ENCODE measurements at places on chromosomes 4 and X.

GRCh38 chrX:2898846-2899512 is 30.2 kb downstream of the ARSD start:
- DNase-seq: no peak

DNA sequence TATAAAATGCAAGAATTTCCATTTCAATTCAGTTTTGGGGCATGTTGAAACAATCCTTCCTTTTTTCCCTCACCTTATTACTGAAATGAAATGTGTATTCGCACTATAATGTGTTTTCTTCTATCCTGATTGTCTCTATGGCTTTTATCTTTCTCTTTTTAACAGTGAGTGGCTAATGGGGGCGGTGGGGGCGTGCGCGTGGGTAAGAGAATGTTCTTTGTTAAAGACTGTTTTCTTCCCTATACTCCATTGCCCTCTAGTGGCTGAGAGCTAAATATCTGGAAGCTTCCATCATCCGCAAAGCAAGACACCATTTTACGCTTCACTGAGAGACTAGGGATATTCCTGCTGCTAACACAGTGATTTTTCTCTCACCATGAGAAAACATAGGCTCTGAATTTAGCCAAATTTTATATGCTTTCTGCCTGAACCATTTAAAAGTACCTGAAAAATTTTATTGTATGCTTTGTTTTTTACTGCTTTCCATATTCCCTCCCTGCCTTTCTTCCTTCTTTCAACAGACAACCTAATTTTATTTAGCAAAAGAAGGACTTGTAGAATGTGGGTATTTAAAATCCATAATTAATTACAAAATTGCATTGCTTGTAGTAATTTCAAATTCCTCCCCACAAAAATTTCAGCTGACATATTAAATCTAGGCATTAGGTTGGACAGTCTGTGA is 194.0 kb downstream of the GASK1B start:
- peak; percentile 28 for DNase-seq

GRCh38 chr4:177901786-177902185 is 459.5 kb upstream of the AGA start:
- DNase-seq: no peak

DNA sequence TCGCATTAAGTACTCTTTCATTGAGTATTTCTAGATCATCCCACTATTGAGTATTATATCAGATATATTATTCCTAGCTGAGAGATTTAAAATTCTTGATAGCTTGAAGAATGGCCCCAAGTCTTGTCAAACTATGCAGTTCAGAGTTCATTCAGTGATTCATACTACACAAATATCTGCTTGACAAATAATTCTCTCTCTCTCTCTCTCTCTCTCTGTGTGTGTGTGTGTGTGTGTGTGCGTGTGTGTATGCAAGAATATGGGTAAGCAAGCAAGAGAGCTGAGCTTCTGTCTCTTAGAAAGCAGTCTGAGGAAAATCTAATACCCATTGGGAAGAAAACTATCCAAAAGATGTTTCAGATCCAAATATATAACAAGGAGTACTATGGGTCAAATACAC is 142.0 kb downstream of the SLC10A7 start:
- DNase-seq: no peak

DNA sequence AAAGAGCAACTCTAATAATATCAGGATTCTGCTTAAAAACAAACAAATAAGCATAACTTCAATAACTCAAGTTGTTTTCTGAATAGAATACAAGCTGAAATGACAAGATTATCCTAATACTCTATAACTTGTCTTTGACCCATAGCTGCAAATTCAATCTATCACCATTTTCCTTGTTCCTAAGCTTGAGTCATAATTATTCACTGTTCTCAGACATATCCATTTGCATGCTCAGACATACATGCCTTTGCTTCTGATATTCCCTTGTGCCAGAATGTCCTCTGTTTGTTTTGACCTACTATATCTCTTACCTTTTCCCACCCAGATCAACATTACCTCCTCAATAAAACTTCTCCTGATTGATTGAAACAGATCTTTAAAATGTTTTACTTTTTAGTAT is 109.7 kb downstream of the SNCA start:
- DNase-seq: no peak

GRCh38 chr4:107993969-107994368 is 4.3 kb downstream of the HADH start:
- DNase-seq: no peak

DNA sequence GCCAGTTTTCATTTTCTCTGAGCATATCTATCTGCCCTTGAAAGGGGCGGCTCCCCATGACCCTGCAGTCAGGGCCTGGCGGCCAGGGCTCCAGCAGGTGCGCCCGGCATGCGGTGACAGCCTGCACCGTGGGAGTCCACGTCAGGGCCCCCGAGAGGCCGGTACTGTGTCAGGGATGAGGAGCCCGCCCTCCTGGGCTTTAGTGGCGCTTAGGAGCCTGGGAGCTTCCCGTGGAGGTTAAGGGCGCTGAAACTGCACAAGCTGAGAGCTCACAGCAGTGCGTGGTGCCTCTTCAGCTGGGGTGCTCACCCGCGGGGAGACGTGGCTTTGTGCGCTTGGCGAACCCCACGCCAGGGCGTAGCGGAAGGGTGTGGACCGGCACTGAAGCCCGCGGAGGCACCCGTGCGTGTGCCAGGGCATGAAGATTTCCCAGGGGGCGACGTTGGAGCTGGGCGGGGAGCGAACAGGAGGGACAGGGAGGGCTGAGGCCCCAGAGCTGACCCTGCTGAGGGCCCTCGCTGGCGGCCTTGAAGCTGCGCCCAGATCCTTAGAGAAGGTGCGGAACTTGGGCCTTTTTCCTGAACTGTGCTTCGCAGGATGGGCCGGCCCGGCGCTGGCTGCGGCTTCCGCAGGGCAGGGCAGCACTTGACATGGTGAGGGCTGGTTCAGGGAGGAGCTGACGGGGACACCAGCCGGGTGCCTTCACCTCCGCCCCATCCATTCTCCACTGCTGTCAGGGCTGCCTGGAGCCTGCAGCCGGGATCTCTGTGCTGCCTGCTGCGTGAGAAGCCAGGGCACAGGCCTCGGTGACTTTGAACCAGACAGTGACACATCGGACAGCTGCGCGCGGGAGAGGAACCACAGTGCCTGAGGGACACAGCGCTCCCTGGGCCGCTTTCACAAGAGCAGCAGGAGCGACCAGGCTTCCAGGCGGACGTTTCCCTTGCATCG is 32.9 kb downstream of the HTT-AS start:
- no peak for DNase-seq

DNA sequence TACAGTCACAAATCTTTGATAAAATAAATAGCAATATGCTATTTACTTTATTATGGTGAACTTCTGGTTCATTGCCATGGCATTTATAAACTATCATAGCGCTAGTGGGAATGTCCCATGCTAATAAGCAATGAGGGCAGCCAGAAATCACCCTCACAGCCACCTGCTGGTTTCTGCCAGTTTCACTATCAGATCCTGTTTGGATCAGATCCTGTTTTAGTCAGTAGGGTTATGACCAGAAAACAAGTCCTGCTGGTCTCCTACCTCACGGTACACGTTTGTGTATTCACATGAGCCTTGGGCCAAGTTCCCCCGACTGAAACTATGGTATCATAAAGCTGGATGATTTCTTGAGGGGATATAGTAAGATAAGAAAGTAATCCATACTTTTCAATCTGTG is 17.7 kb downstream of the FOXR2 start:
- DNase-seq: no peak

DNA sequence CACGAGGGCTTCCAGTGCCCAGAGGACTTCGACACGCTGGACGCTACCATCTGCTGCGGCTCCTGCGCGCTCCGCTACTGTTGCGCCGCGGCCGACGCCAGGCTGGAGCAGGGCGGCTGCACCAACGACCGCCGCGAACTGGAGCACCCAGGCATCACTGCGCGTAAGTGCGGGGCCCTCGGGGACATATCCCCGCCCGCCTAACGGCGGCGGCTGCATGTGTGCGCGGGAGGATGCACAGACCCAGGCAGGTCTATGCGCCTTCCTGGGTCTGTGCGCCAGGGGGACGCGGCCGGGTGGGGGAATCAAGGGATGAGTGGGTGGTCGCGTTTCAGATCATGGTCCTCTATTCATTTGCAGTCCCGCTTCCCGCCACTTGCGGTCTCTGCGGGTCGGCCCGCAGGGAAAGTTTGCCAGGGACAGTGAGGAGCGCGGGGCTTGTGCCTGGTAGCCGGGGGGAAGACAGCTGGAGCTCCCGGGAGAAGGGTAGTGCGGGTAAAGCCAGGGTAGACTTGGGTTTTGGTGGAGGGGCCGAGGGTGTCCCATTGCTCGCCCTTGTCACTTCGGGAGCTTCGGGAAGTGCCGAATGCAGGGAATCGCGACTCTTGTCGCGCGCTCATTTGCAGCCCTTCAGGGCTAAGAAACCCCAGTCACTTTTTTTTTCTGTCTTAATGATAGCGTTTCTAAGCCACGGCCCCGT is 1.0 kb downstream of the SHISA3 start:
- no peak for DNase-seq

- peak; percentile 76 for DNase-seq
Observed at GRCh38 chr4:2432991-2433530, 14.3 kb downstream of the CFAP99 start.

- DNase-seq: no peak
Observed at GRCh38 chr4:107570952-107571351, 149.1 kb downstream of the PAPSS1 start.

GRCh38 chrX:74774988-74775387 is 150.3 kb downstream of the NEXMIF start:
- DNase-seq: no peak

DNA sequence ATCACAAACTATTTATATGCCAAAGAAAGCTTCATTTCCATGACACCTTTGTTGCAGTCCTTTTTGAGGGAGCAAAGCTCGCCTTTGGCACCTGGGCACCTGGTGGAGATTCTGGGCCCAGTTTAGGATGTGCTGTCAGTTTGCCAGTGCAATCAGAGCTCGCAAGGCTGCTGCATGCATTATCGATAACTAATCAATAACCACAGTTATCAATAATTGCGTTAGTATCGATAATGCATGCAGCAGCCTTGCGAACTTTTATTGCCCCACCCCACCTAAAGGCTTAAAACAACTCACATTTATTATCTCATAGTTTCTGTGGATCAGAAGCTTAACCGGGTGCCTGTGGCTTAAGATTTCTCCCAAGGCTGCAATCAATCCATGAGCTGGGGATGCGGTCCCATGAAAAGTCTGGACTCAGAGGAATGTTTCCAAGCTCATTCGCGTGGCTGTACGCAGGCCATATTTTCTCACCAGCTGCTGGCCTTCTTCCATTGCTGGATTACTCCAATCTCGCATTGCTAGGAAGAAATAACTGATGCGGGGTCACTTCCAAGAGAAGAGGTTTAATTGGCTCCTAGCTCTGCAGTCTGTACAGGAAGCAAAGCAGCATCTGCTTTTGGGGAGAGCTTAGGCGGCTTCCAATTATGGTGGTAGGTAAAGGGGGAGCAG is 6.2 kb upstream of the AFAP1 start:
- no peak for DNase-seq

GRCh38 chrX:72276478-72276953 is 532 bp downstream of the RPS4X start:
- DNase-seq: no peak

- DNase-seq: no peak
Observed at GRCh38 chr4:8255698-8256441, 13.7 kb upstream of the HTRA3 start.

- no peak for DNase-seq
Observed at GRCh38 chrX:49247916-49248811, 12.9 kb downstream of the CCDC22 start.

DNA sequence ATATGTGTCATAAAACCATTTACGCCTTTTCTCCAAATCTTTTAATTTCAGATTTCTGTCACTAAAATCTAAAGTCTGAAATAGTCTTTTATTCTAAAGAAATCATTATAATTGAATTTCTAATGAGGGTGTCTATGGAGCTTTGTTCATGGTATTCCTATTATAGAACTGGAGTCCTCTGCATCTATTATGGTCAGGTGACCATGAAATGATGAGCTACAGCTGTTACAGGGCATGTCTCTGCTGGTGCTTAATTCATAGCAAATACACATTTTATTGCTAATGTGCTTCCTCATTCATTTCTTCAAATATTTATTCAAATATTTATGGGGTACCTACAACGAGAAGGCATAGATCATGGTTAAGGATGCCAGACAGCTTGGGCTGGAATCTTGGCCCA is 126.1 kb downstream of the NAA11 start:
- DNase-seq: no peak

GRCh38 chr4:82721819-82722423 is 76.7 kb downstream of the SCD5 start:
- DNase-seq: no peak

GRCh38 chrX:133493366-133493765 is 78.1 kb upstream of the GPC4 start:
- DNase-seq: no peak

GRCh38 chr4:33592701-33593100 is 2651.6 kb downstream of the ARAP2 start:
- no peak for DNase-seq

GRCh38 chrX:136528645-136529315 is 3.2 kb upstream of the VGLL1 start:
- DNase-seq: no peak

DNA sequence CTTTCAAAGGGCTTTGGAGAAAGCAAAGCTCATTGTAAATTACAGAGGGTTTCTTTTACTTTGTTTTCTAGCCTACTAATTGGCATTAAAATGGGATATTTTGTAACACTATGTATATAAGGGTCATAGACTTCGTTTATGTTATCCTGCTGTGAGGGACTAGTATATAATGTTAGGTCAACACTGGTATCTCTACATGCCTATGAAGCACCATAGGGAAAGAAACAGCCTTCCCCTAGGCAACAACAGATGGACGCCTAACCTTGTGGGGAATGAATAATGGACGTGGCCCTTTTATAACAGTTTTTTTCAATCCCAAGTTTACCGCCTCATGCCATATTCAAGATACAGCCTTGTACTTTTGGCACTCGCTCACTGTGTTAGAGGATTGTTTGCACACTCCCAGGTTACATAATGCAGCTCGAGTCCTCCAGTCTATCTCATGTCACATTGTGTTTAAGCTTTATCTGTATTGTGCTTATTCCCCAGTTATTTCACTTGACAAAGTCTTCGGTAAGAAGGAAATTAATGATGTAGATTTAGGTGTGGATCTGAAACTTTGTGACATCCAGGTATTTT is 711.0 kb downstream of the RPA4 start:
- no peak for DNase-seq

- no peak for DNase-seq
Observed at GRCh38 chr4:68576272-68577125, at the start of gene UGT2B17. TSS of gene UGT2B17 (minus strand) at chr4:68576322. CDS start at chr4:68568484, 7,838 bp downstream.

- no peak for DNase-seq
Observed at GRCh38 chrX:16843208-16843909, 26.8 kb downstream of the RBBP7 start.

- DNase-seq: no peak
Observed at GRCh38 chrX:7264399-7264798, 116.4 kb upstream of the PUDP start.

- DNase-seq: no peak
Observed at GRCh38 chr4:1715002-1715758, 3.1 kb upstream of the SLBP start.

DNA sequence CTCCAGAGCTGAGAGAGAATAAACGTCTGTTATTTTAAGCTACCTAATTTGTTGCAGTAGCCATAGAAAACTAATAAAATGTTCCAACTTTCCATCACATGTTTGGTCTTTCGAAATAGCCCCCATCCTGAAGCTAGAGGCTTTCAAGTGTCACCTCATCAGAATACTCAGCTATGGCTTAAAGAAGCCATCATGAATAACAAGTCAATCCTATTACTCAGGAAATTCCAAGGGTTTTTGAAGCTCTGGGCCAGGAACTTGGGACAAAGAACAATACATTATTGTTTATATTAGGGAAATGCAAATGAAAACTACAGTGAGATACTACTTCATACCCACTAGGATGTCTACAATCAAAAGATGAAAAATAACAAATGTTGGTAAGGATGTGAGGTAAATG is 42.2 kb downstream of the TBCK start:
- no peak for DNase-seq

- DNase-seq: no peak
Observed at GRCh38 chr4:7553280-7553679, 118.5 kb upstream of the PSAPL1 start.
